GM03348 (cell line): ENCODE measurements at places on chromosomes 4 and X.
A peak's percentile ranks its signal among the peaks of the same experiment; 100 is the strongest.

DNA sequence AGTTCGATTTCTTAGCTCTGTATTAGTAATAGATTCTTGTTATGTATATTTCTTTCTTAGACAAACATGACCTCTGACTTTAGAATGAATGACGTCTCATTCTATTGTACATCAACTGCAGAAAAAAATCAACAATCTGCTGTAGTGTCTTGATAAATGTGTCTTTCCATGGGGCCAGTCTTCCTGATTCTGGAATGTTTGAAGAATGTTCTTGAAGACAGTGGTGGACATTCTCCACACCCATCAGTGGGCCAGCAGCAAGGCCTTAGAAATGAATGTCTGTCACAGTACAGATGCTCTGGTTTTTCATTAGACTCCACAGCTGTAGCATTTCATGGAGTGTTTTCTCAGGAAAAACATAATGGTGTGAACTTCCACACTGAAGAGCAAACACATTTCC, 63.2 kb upstream of the FAM47B start:
- DNase-seq: no peak

- no peak for DNase-seq
Measured at GRCh38 chr4:120874792-120875774, 47.4 kb downstream of the PRDM5 start.

- DNase-seq: peak; percentile 39
Measured at GRCh38 chr4:26300314-26301307, 20.2 kb upstream of the RBPJ start.

DNA sequence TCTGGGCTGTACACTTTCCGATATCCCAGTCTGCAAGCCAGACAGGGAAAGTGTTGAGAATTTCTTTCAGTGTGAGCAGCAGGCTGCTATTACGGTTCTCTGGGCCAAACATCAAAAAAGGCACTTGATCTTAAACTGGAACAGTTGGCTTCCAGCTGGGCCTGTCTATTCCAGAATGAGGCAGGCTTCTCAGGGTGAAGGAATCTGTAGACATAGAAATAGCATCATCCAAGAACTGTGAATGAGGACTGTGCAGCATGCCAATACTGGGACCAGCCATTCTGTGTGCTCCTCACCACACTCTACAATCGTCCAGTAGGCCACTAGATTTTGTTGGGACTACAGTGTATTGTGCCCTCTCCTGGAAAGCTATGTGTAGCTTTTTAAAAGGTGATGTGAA, 31.1 kb downstream of the ART3 start:
- no peak for DNase-seq

DNA sequence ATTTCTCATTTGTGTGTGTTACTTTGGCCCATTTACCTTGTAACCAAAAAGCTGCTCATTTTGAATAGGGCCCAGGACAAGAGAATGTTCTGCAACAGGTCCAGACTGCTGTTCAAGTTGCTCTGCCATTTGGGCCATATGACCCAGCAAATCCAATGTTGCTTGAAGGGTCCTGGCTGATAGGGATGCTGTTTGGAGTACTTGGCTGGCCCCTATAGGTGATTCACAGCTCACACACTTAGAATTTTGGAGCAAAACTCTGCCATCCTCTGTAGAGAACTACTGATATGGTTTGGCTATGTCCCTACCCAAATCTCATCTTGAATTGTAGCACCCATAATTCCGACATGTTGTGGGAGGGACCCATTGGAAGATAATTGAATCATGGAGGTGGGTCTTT, 131.5 kb downstream of the AASDH start:
- DNase-seq: no peak

DNA sequence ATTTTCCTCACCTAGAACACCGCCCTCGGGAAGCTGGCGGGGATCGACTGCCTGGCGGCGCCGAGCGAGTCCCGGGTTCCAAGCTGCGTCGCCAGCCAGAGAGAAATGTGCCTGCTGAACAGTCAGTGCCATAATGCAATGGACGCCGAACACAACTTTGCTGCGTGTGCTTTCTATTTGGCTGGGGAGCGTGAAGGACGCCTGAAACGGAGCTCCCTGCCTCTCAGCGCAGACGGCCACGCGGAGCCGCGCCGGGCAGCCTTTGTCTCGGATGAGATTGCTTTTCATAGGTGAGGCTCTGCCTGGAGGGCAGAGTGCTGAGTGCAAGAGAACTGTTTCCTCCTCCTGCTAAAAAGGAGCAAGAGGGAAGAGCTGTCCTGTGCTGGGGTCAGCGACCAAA, 107.7 kb upstream of the BCOR start:
- peak; percentile 5 for DNase-seq

DNA sequence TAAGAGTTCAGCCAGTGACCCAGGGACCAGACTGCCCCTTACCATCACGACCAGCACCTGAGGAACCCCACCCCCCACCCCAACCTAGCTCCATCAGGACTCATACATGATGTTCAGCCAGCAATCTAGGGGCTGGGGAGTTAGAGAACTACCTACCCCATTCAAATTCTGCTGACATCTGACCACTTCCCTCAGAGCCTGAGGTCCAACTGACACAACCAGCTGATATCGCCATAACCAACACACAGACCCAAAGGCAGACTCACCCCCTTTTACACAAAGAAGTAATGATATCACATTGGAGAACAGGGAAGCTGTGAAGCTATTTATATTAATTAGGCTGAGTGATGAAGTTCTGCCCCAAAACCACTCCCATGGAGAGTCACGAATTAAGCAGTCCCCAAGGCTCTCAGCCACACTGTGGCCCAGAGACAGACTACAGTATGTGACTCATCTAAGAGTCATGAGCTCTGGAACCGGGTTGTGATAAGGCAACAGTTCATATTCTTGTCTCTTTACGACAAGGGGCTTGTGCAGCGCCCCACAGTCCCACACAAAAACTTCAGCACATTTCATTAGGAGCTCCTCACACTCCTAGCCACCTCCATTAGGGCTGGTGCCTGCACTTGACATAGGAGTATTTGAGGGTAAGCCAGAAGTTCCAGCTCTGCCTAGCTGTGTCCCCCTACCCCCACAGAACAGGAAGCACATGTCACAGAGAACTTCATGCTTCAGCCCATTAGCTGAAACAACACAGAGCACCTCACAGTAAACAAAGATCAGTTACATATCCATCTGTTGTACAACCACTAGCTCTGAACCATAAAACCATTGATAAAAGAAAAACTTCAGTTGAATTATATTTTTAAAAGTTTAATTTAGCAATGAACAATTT, 184.7 kb upstream of the ZCCHC13 start:
- peak; percentile 46 for DNase-seq

- no peak for DNase-seq
Measured at GRCh38 chr4:25061602-25062001, 30.9 kb upstream of the LGI2 start.

DNA sequence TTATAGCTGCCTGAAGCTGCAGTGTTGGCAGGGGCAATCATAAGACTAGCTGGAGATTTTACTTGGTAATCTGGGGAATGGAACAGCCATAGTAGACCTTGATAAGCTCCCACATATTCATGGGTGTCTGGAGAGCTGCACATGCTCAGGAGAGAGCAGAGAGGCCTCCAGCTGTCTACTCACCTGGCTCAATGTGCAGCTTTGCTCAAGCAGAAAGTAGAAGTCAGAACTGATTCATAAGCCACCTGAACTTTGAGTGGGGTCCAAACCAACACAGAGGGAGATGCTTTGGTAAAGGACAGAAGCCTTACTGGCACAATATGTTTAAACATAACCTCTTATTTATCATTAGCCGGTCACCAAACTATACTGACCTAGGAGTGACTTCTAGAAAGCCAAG, 54.4 kb downstream of the KDM6A start:
- DNase-seq: no peak

DNA sequence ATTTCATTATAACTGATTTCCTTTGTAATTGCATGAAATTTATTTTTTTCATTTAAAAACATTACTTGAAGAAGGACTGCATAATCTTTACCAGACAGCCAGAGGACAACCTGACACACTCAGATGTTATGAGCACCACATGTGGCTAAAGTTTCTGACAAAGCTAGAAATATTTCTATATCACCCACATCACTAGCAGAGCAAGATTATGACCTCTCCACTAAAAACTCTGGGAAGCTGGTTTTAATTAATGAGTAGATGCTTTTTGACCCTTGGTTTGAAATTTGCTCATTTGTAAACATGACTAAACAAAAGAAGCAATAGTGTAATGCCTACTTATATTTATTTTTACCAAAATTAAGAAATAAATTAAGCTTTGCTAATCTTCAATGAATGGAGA, 661.5 kb upstream of the EPHA5 start:
- peak; percentile 4 for DNase-seq

GRCh38 chr4:137819964-137820383, 287.7 kb upstream of the PCDH18 start:
- DNase-seq: peak; percentile 50

GRCh38 chr4:174066611-174067205, 216.8 kb downstream of the FBXO8 start:
- no peak for DNase-seq

DNA sequence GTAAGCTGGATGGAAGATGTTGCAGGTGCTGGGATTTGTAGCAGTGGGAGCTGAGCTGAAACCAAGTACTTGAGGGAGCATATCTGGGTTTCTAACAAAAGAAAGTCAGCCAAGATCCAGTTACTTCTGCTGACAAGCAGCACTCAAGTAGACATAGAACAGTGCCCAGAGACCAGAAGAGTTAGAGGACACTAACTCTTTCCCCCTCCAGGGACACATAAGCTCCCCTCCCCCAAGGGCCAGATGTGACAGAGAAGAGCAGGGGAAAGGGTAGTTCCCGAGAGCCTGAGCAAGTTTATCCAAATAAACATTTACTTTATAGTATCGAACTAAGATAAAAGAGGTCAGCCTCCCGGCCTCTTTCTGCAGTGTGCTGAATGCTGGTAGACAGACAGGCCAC, 12.2 kb downstream of the TRPC3 start:
- no peak for DNase-seq

GRCh38 chrX:9316096-9316495, 148.8 kb upstream of the TBL1X start:
- no peak for DNase-seq

GRCh38 chr4:158823461-158823873, 54.6 kb downstream of the FNIP2 start:
- peak; percentile 20 for DNase-seq

DNA sequence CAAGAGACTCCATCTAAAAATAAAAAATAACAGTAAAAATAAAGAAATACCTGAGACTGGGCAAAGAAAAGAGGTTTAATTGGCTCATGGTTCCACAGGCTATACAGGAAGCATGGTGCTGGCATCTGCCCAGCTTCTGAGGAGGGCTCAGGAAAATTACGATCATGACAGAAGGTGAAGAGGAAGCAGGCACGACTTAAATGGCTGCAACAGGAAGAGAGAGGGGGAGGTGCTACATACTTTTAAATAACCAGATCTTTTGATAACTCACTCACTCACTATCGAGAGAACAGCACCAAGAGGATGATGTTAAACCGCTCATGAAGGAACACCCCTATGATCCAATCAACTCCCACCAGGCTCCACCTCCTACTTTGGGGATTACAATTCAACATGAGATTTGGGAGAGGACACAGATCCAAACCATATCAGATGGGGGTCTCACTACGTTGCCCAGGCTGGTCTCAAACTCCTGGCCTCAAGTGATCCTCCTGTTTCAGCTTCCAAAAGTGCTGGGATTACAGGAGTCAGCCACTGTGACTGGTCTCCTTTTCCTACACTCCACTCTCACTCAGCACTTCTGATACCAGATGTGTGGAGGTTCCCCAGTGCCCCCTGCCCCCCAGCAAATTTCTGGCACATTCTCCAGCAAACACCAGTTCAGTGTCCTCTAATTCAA, 11.9 kb upstream of the ZNF157 start:
- no peak for DNase-seq

DNA sequence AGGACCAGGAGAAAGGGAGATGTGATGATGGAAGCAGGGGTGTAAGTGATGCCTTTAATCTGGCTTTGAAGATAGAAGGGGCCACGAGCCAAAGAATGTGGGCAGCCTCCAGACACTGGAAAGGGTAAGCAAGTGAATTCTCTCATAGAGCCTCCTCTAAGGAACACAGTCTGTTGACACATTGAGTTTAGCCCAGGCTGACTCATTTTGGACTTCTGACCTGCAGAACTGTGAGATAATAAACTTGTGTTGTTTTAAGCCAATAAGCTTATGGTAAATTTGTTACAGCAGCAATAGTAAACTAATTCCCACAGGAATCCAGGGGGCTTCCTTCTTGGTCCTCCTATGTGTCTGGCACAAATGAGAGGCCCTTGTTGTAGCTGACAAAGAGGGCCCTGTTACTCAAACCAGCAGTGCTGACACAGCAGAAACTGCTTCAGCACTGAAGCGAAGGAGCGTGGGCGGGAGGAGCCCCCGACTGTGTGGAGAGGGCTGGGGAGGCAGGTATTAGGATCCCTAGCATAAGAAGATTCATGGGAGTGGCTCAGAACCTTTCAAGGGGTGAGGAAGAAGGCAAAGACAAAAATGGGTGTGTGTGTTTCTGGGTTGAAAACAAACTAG, 268.7 kb downstream of the NR3C2 start:
- no peak for DNase-seq

- no peak for DNase-seq
Measured at GRCh38 chr4:48067536-48067935, 51.0 kb downstream of the NIPAL1 start.

GRCh38 chr4:181234951-181235680, 1008.1 kb upstream of the TENM3 start:
- no peak for DNase-seq

DNA sequence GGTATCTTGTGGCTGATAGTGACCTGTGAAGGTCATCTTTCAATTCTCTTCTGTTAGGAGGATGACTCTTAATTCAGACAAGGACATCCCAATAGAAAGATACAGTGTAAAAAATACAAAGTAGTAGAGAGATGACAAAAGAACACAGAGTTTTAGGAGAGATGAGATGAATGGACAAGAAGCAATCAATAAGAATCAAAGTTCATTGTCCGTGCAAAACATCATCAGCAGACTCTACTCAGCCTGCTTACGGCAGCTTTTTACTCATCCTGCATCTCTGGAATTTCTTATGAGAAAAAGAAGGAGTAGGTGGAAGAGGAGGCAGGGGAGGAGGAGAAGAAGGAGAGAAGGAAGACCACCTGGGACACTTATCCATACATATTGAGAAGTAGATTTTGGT, 2131.7 kb downstream of the ARAP2 start:
- no peak for DNase-seq

GRCh38 chr4:85632981-85633380, 158.0 kb downstream of the ARHGAP24 start:
- DNase-seq: no peak

DNA sequence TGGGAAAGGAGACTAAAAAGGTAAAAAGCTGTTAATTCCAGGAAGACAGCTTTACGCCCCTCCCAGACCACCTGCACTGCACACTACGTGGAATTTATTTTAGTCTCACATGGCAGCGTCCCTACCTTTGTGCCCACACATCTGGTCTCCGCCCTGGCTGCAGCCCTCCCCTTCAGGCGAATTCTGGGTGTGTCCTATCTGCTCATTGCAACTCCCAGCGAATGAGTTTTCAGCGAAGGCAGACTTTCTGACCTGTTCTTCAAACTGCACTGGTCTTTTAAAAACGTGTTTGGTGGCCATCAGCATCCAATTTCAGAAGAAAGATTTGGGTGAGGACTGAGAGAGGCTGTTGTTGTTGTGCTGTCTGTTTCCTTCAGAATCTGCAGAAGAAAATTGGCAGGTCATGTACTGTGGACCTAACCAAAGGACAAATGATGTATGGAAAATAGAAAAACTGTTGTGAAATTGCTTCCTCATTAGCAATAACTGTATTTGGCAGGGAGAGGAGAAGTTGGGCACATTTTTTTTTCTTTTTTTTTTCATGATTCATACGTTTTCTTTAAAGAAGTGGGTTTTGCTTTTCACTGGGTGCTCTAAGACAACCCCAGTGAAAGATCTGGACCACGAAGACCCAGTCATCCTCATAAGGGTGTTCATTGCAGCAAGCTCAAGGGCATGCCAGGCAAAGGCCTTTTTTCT, 4.2 kb downstream of the TLR8 start:
- DNase-seq: peak; percentile 14
